ENCODE measurements at places on chromosomes 13 and 19.

DNA sequence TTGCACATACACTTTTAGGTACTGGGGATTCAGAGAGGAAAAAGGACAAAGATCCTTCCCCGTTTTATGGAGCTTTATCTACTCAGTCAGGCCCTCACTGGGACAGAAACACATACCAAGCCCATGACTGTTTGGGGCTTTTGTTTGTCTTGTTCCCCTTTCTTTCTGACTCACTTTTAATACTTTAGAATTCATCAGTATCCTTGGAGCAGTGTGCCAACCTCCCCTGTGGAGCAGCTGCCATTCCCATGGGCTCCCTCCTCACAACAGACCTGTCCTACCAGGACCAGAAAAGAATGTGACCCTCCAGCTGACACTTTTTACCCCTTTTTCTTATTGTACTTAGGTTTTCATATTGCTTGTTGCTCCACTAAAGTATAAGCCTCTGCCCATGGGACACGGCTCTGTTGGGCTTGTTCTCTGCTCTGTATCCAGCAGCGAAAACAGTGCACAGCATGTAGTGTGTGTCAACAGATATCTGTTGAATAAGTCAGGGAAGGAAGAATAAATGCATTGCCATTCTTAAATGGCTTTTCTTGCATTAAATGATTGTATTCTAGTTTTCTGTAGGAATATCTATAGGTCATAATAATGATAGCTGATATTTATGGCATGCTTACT is 431.1 kb downstream of the EFNB2 start:
- peak; percentile 94 for DNase-seq

- DNase-seq = no peak
These were observed 573 bp upstream of the ZNF614 start for GRCh38 chr19:52028780-52029123.

- DNase-seq = no peak
These were observed 321.6 kb downstream of the NDFIP2 start for GRCh38 chr13:79802389-79803085.

DNA sequence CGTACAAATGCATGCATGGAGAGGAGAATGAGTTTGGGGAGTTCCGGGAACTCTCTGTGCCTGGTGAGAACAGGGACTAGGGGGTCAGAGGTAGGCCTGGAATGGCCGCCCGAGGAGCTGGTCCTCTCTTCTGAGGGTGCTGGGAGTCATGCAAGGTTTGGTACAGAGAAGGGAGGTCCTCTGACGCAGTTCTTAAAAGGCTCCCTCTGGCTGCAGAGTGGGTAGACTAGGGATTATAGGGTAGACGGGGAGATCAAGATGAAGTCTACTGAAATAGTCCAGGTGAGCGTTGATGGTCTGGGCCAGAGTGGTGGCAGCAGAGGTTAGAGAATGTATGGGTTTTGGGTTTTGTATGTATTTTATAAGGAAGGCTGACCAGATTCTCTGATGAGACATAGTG is 796 bp downstream of the ZNF304 start:
- DNase-seq = peak; percentile 15

DNA sequence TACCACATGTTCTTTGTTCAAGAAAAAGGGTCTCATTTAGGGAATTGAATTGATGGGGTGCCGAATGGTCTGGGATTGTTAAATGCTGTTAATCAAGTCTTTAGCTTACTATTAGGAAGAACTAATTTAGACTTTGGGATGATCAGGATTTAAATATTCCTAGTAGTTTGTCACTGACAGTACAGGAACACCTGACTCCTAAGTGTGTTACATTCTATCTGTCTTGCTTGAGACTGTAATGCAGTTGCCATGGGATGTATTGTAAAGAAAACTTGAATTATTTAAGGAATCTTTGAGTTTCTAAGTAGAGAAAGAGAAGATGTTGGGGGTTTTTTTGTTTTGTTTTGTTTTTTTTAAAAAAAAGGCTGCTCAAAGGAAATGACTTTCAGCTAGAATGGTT is 17.8 kb upstream of the KCTD4 start:
- no peak for DNase-seq
